ENCODE measurements at places on chromosomes 1 and 21.

- DNase-seq = no peak
Observed at GRCh38 chr1:33867684-33868083, 3.8 kb downstream of the HMGB4 start.

DNA sequence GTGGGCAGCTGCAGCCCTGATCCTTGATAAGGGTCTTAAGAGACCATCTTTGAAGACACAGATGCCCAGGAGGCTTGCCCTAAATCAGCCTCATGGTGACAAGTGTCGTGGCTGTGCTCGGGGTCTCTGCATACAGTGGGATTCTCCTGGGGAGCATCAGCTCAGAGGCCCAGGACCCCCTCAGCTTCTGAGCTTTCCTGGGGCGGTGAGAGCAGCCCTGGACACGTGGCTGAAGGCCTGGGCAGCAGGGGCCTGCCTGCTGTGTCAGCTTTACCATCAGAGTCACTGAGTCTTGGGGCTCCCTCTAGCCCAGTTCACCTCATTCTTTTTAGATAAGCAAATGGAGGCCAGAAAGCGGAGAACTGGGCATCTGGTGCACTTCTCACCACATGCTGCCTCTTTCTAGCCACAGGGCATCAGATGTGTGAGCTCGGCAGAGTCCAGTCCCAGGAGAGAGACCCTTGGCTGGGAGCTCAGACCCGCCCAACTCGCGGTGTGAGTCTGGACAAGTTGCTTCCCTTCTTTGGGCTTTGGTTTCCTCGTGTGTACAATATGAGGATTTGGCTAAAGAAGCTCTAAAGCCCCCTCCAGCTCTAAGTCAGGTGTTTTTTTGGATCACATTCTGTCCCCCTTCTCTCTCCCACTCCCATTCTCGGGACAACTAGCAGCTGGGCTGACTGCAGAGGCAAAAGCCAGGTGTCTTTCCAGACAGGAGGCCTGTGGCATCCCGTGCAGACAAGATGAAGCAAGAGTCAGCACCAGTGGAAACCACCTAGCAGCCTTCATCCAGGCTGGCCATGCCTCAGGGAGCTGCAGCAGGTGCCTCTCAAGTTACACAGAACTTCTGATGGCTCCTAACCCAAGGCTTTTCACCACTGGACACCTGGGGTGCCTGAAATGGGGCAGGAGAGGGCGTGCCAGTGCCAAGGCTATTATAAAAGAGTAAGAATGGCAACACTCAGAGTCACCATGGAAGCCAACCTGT lies 119.1 kb downstream of the KCNN3 start:
- DNase-seq = no peak

- peak; percentile 8 for DNase-seq
Observed at GRCh38 chr1:192238421-192238820, 78.4 kb upstream of the RGS21 start.

- DNase-seq = no peak
Observed at GRCh38 chr1:58620926-58621325, 43.9 kb upstream of the TACSTD2 start.

DNA sequence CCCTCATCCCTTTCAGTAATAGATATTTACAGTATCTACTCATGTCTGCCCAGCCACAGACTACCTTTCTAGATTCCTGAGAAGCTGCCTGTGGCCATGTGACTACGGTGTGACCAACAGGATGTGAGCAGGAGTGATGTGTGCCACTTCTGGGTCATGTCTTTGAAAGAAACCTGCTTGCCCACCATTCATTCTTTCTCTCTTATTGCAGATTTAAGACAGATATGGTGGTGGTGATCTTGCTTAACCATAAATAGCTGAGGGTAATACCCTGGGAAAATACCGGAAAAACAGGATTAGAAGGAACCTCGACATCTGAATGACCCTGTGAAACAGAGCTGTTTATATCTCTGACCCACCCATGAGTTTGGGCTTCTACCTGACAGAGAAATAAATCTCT lies 41.6 kb upstream of the GUCA2A start:
- DNase-seq = no peak

DNA sequence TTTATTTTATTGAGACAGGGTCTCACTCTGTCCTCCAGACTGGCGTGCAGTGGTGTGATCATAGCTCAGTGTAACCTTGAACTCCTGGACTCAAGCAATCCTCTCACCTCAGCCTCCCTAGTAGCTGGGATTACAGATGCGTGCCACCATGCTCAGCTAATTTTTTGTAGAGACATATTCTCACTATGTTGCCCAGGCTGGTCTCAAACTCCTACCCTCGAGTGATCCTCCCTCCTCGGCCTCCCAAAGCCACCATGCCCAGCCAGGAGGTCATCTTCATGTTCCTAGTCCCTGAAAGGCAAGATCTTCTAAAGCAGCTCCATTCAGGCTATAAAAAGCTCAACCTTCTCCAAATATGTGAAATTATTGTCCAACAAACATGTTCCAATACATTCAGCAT lies 53.9 kb downstream of the TOR1AIP2 start:
- DNase-seq = no peak

DNA sequence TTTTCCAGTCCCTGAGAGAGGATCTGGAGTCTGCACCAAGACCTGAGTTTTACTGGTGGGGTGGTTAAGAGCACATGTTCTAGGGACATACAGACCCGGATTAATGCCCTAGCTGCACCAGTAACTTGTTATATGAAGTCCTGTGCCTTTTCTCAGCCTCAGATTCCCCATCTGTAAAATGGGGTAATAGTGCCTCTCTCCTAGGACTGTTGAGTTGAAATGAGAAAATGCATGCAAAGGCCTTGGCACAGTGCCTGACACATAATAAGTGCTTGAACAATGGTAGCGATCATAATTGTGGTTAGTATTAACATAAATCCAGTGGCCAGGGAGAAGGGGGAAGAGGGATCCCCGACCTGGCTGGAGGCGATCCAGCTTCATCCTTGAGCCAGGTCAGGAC lies 12.3 kb downstream of the AHDC1 start:
- DNase-seq = no peak

DNA sequence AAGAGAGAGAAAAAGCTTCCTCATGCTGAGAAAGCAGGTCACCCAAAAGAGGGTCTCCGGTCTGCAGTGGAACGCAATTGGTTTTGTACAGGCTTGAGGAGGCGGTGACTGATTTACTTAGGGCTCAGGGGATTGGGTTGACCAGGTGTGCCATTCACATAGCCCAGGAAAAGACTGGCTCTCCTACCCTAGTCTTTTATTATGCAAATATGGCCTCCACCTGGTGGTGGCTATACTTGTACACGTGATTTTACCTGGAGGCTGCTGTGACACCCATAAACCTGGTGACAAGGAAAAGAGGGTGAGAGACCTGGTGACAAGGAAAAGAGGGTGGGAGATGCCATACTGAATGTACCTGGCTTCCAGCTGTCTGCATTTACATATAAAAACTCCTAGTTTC lies 49.9 kb downstream of the DNTTIP2 start:
- DNase-seq = no peak

GRCh38 chr1:6917067-6917466 lies 131.8 kb downstream of the CAMTA1 start:
- DNase-seq = no peak

- DNase-seq = no peak
Observed at GRCh38 chr1:219296430-219297355, 123.0 kb downstream of the LYPLAL1 start.

DNA sequence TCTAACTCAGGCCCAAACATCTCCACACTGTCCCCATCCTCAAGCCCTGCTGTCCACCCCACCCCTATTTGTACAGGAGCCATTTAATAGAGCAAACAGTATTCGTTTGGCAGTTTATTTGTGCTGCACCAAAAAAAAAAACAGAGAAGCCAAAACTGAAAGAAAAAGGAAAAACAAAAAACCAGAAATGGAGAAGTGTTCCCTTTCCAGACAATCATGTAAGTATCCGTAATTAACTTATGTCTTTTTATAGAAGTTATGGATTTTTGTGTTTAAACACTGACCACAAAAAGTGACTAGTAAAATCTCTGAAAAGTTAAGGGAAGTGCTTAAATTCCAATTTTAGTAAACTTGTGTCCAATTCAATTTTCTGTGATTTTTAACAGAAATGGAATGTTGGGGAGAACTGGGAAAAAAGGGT lies 40.4 kb upstream of the ZBTB18 start:
- DNase-seq = no peak

GRCh38 chr1:83931658-83932253 lies 67.2 kb downstream of the TTLL7 start:
- peak; percentile 59 for DNase-seq

- DNase-seq = no peak
Observed at GRCh38 chr1:2352341-2352896, 38.9 kb downstream of the MORN1 start.

DNA sequence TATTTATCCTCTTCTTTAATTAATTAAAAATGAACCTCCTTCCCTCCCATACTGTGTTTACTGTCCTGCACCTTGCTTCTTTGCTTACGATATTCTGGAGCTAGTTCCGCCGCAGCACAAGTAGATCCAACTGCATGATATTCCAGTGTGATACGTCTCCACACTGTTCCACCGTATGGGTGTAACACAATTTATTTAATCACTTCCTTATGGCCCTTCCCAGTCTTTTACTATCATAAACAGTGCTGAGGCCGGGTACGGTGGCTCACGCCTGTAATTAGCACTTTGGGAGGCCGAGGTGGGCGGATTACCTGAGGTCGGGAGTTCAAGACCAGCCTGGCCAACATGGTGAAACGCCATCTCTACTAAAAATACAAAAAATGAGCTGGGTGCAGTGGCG lies 25.7 kb downstream of the CNST start:
- DNase-seq = no peak

DNA sequence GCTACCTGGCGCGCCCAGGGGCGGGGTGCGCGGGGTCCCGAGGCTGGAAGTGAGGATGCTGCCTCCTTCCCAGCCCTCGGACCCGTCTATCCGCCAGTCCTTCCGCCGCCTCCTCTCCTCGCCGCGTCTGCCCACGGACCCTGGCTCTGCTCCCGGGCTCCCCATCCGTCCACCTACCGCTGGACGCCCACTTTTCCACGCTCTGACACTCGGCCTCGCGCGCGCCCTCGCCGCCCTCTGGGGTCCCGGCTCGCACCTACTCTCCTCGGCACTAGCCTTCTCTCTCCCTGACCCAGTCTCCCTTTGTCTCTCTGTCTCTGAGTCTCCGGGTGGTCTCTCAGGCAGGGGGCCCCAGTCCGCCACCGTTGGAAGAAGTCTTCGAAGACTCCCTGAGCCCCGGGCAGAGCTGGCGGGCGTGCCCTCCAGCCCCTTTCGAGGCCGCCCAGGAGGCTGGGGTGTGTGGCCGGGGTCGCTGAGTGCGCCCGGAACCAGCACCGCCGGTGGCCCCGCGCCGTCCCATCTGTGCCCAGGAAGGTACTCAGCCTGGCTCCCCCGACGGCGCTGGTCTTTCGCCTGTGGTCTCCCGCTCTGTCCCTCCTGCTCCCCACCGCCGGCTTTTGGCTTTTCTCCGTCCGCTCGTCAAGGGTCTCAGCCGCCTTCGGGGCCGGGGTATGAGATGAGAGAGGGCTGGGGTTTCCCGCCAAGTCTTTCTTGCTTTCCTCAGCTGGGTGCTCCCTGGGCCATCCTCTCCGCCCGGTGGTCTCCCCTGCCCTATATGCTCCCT lies 610 bp downstream of the DRAXIN start:
- no peak for DNase-seq

DNA sequence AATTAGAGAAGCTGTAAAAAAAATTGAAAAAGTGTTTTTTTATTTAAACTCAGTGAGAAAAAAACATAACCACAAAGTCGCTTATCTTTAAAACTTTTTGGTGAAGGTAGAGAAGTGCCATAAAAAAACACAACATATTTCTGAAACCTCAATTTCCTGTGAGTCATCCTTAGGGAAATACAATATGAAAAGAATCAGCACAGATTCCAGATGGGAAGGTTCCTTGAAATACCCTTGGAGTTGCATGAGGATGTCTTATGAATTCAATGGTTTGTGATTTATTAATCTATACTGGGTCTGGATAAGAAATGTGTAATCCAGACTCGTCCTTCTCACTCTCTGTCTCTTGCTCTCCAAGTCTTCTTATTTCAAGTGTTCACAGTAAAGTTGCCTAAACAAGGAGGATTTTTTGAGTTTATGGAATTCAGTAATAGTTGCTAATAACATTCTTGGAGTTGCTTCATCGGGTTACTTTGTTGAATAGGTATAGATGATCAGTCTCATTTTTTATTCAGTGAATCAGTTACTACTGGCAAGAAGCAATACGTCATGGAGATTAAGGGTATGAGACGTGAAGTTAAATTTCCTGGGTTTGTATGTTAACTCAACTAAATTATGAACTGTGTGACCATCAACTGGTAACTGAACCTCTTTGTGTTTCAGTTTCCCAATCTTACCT lies 191.4 kb downstream of the KCNK2 start:
- peak; percentile 85 for DNase-seq

DNA sequence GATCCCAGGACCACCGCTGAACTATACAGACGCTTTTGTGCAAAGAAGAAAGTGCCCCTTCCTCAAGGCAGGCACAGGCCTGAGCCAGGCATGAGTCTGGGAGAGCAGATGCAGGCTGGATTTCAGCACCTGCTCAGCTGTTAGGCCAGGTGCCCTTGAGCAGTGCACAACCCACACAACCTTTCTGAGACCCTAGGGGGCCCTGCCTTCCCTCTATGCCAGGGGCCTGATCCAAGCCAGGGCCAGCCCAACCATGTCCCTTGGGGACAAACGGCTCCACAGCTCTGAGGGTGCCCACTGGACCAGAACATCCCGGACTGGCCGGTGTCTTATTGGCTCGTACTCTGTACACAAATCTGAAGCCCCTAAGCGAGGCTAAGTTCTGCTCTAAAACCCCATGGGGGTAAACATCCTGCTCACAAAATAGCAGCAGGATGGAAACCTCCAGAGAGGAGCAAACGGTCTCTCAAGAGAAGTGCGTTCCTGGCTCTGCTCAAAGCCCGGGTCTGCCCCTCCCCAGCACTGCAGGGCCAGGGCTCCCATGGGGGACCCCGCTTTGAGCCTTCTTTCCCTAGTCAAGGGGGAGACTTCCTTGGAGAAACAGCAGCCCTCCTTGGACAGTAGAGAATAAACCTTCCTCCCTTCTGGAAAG lies 275.1 kb downstream of the NPHP4 start:
- no peak for DNase-seq

DNA sequence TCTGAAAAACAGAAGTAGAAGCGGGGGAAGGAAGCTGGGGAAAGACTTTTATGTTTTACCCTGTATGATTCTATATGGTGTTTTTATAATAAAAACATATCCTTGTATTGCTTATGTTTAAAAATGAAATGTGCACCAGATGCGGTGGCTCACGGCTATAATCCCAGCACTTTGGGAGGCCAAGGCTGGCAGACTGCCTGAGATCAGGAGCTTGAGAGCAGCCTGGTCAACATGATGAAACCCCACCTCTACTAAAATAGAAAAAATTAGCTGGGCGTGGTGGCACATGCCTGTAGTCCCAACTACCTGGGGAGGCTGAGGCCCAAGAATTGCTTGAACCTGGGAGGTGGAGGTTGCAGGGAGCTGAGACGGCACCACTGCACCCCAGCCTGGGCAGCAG lies 155.4 kb downstream of the SMYD3 start:
- no peak for DNase-seq

GRCh38 chr1:158008630-158009029 lies 15.2 kb downstream of the KIRREL1 start:
- no peak for DNase-seq

All from ACHN (cell line).